ENCODE measurements at places on chromosomes 5 and 9.

DNA sequence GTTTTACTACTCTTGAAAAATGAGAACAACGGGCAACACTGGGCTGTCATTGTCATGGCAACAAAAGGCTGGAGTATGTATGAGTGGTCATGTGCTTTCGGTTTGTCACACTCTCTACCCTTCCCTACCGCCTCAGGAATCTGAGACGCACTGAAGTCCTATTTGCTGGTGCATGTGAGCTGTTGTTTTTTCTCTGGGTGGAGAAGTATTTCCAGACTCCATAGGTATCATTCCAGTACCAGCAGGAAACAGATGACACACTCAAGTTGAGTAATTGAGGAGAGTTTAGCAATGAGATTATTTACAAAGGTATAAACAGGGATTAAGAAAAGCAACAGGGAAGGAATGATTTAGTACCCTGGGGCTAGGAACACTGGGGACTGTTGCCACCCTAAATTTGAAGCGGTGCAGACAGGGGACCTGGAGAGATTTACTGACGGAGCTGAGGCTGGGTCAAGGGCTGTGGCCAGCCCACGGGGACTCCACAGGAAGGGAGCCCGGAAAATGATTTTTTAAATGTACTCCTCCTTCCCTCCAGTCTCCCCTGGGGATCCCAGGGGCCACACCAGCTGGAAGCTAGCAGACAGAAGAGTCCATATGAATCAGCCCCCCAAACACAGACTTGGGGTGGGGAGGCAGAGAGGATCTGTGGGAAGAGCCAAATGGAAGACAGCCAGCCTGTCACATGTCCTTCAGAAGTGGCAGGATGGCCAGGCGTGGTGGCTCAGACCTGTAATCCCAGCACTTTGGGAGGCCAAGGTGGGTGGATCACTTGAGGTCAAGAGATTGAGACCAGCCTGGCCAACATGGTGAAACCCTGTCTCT, 13.2 kb upstream of the ZBTB43 start:
- DNase-seq, result no peak

DNA sequence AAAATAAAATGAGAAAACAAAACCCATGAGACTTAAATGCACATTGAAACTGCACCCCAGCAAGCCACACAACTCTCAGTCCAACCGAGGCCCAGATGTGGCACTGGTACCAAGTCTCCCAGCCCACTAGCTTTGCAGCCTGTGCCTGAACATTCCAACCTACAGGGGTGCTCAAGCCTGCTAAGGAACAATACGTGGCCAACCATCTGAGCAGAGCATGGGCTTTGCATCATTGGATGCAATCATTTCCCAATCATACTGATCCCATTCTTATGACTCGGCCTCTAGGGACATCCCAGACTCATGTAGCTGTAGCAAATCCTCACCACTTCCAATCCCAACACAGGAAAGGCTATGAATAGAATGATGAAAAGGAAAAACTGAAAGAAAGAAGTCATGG, 297.2 kb downstream of the SPOCK1 start:
- DNase-seq, result no peak

GRCh38 chr9:2336055-2336454, 285.5 kb upstream of the VLDLR start:
- DNase-seq, result peak; percentile 32

- peak; percentile 72 for DNase-seq
Observed at GRCh38 chr9:33137781-33138264, 29.3 kb downstream of the B4GALT1 start.

DNA sequence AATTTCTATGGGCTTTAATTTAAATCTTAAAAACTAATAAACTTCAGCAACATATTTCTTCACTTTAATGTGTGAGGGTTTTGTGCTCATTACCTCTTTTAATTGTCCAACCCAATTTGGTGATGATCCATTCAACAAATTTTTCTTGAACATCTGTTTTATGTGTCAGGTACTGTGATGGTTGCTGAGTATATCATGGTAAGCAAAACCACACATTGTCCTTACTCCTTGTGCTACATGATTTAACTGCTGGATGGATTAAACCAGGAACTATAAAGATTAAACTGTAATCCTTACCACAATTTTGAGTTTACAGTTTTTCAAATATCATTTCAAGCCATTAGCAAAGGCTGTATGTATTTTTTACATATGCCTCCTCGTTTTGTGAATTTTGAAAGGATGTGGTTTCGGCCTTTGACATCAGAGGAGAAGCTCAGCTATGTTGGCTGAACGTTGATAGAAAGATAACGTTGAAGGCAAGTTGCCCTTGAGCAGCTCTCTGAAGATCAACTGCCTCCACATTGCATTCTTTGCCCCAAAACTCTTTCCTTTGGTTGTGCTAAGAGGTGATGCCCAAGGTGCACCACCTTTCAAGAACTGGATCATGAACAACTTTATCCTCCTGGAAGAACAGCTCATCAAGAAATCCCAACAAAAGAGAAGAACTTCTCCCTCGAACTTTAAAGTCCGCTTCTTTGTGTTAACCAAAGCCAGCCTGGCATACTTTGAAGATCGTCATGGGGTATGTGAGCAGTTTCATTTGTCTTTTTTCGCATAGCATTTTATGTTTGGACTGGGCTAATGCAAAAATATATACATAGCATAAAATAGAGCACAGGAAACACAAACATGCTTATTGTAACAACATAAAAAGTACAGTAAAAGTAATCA, at the start of gene ITK:
ITK (plus strand) TSS at position 467 of the 891 bp plus-strand sequence; CDS start at position 605, 138 bp downstream.
- no peak for DNase-seq

- no peak for DNase-seq
Observed at GRCh38 chr5:10984021-10984715, 223.1 kb upstream of the DAP start.

DNA sequence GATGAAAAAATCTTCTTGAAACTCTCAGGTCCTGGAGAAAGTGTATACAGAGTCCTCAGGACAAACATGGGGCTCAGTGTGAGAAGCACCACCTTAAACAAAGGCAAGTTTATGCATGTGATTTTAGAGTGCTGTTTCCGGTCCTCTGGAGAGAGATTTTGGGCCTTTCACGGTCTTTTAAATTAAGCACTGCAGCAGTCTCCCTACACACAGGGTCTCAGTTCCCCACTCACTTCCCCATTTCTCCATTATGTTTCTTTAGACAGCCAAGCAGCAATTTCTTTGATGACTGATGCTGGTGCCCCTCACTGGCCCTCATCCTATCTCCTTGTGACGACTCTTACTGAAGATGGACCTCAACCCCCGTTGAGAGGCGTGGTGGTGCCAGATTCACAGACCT, 220.2 kb upstream of the CLINT1 start:
- no peak for DNase-seq

- no peak for DNase-seq
Observed at GRCh38 chr9:85024374-85024773, 354.8 kb downstream of the NTRK2 start.

DNA sequence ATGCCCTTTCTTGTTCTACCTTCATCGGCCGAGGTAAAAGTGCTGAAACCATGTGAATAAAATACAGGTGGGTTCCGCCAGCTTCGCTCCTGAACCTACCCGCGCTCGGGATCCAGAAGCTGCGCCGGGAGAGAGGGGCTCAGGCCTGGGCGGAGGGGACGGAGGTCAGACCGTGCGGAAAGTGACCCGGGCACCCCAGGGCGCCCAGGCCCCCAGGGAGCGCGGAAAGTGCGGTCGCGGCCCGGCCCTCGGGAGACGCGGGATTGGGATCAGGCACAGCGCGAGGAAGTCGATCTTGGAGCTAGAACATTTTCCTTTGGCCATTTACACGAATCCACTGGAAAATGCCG, 329 bp downstream of the SYK start:
- DNase-seq, result no peak

GRCh38 chr9:130833031-130833990, 1.7 kb upstream of the ABL1 start:
- DNase-seq, result no peak

DNA sequence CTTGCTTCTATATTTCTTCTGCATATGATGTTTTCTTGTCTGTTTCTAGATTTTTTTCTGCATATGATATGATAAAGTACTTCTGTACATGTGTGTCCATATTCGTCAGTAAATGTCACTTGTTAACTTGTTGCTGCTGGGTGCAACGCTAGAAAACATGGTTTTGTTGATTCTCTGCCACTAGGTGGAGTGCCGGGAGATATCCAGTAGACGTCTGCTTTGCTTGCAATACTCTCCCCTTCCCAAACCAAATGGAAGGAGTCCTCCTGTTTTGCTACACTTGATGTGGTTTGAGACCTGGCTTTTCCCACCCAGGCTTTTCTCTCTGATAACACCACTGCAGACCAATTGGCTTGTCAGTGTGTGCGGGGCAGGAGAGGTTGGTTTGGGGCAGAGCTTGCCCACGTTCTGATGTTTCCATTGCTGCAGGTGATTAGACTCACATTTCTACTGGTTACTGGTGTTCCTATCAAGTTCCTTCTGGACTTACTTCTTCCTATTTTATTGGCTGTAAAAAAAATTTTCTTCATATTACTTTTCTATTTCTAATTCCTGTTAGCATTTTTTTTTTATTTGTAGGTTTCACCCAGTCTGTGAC, 900.0 kb upstream of the CDH10 start:
- DNase-seq, result peak; percentile 13

DNA sequence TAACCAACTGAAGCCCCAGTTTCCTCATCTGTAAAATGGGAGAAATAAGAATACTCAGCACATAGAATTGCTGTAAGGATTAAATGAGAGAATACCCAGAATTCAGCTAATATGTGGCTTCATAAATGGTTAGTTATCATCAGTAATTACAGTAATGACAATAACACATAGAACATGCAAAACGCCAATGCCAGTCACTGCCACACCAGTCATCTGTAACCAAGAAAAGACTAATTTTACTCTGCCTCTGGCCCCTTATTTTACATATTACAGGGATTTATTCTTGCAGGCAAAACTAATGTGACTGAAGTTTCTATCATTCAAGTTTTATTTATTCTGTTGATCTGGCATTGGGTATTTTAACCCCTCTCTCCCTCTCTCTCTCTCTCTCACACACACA, 46.5 kb downstream of the EBF1 start:
- DNase-seq, result peak; percentile 15

DNA sequence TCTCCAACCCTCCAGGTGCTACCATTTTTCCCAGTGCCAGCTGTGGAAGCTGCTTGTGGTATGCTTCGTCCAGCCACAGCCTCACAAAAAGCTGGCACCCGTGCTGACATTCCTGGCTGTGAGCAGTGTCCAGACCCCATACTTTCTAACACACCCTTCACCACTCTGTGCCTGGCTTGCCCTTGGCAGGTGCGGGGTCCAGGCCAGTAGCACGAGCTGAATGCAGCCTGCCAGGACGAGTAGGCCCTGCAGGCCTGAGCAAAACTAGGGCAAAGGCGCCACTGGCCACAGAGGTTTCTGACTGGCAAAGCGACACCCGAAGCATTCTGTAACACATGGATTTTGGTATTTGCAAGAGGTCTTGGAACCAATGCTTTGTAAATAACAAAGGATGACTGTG, 26.0 kb upstream of the GHR start:
- DNase-seq, result no peak

GRCh38 chr9:112056996-112057395, 118.1 kb downstream of the SUSD1 start:
- no peak for DNase-seq

- peak; percentile 35 for DNase-seq
Observed at GRCh38 chr9:78261403-78262001, 25.6 kb downstream of the CEP78 start.

GRCh38 chr9:7973123-7973522, 173.5 kb upstream of the DMAC1 start:
- DNase-seq, result no peak

GRCh38 chr5:158848634-158849033, 251.1 kb downstream of the EBF1 start:
- peak; percentile 83 for DNase-seq

DNA sequence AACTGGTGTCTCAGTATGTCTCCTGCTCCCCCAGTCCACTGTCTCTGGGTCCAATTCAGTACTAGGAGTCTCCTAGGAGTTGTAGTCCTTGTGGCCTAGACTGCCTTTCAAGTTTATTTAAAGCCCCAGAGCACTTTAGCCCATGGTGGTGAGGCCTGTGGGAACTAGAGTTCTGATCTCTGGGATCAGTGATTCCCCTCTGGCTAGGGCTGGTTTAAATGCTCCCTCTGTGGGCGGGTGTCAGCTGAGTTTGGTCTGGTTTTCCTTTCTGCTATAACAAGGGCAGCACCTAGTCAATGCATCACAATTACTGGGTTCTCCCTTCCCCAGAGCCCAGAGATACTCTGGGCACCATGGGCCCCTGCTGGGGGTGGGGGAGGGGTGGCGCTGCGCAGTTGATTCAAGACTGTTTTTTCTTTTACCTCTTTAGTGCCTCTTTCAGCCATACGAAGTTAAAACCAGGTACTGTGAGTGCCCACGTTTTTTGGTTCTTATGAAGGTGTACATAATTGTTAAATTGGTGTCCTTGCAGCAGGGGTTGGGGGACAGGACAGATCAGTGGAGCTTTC, 9.3 kb upstream of the SLC36A3 start:
- DNase-seq, result no peak
